ENCODE measurements at places on chromosomes 2 and 18.

- DNase-seq = no peak
Observed at GRCh38 chr2:196365923-196366322, 194.5 kb upstream of the STK17B start.

DNA sequence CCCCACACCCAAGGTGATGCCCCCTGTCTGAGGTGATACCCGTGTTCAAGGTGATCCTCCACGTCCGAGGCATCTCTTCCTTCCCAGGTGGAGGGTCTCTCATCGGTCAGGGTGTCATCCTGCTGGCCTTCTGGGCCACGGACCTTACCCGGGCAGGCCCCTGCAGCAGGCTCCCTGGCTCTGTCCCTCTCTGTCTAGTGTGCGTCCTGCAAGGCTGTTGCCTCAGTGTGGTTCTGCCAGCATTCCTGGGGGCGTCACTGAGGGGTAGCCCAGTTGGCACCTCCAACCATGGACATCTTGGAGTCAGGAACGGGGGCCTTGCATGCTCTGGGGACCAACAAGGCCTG, 5.6 kb upstream of the PER2 start:
- DNase-seq = no peak

DNA sequence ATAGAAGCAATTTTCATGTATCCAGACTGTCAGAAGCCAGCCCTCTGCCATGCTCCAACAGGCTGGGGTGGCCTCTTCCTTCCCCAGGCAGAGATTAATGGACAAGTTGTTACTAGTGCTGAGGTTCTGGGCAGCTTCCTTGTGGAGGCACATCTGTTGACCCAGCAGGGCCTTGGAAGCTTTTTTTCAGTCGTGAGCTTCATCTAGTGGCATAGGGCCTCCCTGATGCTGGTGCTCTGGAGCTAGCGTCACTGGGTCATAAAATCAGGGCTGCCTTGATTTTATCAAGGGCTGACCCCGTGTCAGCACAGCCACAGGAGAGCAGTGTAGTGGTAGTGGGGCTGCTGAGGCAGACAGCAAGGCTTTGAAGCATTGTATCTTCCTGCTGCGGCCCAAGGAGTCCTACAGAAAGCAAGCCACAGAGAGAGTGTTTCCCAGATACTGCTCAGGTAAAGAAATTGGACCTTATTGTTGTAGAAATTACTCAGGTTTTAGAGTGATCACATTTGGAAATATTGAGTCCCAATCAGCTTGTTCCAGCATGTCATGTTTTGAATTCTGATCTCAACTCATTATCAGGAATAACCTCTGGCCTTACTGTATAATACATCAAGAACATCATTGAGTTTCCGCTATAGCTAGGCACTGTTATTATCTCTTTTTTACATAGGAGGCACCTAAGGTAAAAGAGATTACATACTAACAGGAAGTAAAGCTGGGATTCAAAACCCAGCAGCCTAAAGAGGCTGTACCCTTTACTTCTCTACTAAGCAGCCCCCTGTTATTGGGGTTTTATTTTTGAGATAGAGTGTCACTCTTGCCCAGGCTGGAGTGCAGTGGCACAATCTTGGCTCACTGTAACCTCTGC, 92.3 kb upstream of the ALPP start:
- DNase-seq = no peak

DNA sequence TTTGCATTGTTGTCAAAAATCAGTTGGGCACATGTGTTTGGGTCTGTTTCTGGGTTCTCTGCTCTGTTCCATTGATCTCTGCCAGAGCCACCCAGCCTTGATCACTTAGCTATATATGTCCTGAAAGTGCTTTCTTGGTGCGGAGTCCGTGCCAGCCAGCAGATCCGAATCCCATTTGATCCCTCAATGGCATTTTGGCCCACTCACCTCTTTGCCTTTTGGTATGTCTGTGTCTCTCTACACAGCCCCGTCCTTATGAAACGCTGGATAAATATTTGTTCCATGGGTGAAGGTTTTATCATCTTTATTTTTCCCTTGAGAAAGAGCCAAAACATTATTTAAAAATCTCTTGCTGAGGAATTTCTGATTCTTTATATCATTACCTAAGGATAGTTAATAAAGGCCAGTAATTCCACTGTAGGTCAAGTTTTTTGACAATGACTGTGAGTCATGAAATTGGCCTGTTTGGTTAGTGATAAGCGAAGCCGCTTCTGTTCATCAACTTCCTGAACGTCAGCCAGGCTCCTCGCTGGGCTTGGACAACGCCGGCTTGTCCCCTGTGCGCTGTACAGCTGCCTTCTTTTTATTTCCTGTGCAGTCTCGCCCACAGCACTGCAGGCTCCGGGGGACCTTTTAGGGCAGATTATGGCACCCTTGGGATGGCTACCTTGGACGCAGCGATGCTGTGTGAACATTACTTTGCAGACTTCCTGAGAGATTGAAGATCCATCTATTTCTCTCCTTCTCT, 24.9 kb downstream of the MTCL1 start:
- DNase-seq = no peak

DNA sequence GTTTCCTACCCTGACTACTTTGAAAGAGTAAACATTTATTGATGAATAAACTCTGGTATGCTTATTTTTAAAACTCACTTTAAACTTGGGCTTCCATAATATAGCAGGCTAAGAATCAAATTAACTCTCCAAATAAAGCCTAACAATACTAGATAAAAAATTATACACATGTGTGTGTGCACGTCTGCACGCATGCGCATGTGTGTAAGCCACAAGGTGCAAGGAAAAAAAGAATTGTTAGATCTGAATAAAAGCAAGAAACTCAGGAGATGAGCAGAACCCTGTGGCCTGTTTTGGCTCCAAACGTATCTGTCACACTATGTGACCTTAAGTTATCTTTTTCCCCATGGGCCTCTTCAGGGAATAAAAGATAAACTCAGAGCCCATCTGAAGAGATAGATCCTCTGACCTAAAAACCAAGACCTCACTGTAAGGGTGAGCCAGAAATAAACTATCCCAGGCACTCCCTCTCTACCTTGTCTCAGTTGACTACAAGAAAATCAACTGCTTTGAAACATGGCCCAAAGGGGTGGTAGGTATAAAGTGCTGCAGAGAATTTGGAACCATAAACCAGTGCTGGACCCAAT, 6.3 kb downstream of the HDHD2 start:
- no peak for DNase-seq

- peak; percentile 46 for DNase-seq
Observed at GRCh38 chr2:153519257-153519875, 40.8 kb upstream of the RPRM start.

DNA sequence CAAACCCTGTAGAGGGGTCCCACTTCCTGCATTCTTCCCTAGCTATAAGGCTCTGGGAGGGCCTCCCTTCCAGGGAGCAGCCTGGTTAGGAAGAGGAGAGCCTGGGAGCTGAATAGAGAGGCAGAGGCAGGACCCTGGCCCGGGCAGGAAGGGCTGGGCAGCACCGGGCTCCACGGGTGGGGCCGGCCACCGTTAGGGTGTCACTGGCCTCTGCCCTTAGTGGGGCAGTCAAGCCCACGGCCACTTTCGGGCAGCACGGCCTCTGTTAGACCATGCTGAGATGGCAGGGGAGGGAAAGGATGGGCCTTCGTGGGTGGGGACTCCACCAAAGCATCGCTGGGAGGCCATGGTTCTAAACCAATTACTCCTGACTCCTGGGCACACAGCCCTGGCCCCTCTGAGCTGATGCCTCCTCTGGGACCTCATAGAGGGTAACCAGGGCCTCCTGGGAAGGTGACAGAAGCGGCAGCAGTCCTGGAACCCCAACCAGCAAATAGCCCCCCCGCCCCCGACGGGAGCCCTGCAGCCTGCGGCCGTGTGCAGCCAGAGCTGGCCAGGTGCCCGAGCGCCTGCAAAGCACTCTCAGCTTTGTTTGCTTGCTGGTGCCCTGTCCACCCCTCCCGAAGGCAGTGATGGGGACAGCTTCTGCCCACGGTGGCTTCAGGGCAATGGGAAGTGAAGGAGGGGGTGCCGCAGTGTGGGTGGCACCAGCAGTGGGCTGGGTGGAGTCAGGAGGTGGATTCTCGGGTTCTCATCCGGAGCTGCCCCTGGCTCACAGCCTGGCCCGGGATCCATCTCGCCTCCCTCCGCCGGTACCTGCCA, 16.3 kb upstream of the HPCAL1 start:
- DNase-seq = no peak

GRCh38 chr2:66721776-66722175, 286.9 kb downstream of the MEIS1 start:
- no peak for DNase-seq

- DNase-seq = no peak
Observed at GRCh38 chr18:6401687-6402086, 13.0 kb downstream of the L3MBTL4 start.

DNA sequence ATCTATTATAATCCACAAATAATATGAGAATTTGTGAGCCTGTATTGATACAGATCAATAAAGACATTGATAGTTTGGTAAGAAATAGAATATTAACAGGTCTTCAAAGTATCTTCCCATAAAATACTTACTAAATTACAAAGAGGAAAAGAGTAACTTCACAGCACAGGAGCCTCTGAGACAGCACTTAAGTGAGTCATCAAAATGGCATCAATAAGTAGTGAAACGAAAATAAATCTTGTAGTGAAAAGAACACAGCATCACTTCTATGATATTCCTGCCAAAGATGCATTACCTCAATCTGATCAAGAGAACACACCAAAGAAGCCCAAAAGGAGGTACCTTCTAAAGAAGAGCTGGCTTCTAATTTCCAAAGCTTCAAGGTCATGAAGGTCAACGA, 116.4 kb downstream of the CBLN2 start:
- no peak for DNase-seq

DNA sequence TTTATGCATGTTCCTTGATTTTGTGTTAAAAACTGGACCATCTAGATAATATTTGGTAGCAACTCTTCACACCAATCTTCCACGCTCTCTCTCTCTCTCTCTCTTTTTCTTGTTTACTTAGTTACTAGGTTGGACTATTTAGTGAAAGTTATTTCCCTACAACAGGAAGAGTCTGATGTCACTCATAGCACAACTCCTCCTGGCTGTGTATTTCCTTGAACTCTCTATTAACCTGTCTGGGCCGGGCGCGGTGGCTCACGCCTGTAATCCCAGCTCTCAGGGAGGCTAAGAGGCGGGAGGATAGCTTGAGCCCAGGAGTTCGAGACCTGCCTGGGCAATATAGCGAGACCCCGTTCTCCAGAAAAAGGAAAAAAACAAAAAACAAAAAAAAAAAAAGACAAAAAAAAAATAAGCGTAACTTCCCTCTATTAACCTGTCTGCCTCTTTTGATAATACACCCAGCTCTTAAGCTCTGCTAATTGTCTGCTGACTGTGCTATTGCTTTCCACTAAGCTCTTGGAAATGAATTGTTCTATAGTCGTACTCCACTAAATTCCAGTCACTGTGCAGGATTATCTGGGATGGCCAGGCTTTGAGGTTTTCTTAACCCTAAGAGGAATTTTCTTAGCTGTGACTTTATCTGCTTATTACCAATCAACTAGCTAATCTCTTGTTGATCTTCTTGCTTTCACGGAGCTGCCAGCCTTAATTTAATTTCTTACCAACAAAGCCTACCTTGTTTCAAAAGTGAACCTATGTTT, 18.1 kb upstream of the CDH19 start:
- DNase-seq = no peak

GRCh38 chr18:49548229-49548636, 13.6 kb upstream of the LIPG start:
- DNase-seq = no peak

DNA sequence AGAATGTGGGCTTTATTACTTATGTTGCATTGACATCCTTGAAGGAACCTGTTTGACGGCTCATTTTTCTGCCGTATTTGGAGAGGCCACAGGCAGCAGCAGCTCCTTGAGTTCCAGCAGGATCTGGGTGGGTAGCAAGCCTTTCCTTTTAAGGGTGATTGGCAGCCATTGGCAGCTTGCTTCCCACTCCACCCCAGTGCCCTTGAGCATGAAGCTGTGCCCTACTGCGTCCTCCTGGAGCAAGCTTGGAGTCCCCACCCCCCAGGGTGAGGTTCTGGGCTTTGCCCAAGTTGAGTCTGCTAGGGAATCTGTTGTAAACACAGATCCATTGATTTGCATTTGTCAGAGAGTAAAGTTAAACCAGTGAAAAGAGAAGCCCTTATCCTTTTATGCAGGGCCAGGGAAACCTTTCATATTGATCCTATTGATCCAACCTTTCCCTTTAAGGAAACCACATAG, 9.2 kb downstream of the ONECUT2 start:
- DNase-seq = no peak
